Dermis blood vessel endothelial cell (primary cell): ENCODE measurements at places on chromosomes 1 and 21.

DNA sequence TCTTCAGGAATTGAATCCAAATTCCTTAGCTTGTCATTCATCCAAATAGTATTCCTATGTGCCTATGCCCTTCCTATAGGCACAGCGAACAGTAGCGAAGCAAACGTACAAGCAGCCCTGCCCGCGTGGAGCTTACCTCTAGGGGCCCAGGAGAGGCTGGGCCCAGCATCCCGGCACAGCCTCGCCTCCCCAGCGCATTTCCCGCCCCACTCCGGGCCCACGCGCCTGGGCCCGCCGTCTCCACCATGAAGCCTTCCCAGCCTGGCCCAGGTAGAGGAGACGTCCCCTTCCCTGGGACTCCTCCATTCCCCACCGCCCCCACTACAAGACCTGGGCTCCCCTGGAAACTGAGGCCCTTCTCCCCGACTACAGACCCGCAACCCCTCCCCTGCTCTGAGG is 245 bp upstream of the TMEM269 start:
- no peak for DNase-seq

- DNase-seq, result no peak
These were observed 23.0 kb downstream of the S100A10 start for GRCh38 chr1:151970626-151971025.

DNA sequence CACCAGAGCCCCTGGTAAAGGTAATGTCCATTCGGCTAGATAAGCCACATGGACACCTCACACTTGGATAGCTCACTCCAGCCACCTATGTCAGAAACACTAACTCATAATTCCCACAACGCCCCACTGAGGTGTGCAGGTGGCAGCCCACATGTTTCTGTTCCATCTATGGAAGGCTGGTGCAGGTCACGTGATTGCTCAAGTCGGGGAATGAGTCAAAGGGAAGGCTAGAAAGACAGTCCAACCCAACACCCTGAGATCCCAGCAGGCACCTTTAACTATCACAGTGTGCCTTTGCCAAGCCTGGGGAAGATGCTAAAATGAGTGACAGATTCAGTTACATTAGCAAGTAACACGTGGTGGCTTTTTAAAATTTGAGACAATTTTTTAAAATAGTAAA is 45.3 kb upstream of the KCNE1 start:
- no peak for DNase-seq

DNA sequence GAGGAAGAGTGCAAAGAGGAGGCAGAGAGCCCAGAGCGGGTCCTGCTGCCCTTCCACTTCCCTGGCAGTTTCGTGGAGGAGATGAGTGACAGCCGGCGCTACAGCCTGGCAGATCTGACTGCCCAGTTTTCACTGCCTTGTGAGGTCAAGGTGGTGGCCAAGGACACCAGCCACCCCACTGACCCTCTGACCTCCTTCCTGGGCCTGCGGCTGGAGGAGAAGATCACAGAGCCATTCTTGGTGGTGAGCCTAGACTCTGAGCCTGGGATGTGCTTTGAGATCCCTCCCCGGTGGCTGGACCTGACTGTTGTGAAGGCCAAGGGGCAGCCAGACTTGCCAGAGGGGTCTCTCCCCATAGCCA is 10.2 kb downstream of the THEMIS2 start:
- no peak for DNase-seq

DNA sequence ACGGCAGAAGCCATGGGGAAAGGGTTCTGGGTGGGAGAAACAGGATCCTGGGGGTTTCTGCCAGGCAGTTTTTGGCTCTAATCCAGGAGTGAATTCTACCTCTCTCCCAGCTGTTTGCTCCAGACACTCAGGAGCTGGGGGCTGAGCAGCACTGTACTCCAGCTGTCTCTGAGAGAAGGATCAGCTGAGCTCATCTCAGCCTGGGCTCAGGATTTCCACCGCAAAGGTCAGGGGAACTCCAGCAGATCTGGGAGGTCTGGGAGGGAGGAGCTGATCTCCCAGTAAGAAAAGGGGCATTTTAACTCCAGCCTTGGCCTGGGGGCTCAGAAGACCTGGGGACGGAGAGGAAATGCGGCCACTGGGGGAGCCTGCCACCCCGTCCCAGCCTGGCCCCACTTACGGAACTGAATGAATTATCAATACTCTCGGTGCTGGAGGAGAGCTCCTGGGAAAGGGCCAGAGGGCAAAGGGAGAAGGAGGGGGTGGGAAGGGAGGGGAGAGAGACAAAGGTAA is 17.3 kb downstream of the PI4KB start:
- no peak for DNase-seq

- peak; percentile 67 for DNase-seq
These were observed 615 bp downstream of the CLIC4 start for GRCh38 chr1:24745711-24746413.

GRCh38 chr1:211511947-211512346 is 20.0 kb upstream of the RD3 start:
- peak; percentile 68 for DNase-seq

DNA sequence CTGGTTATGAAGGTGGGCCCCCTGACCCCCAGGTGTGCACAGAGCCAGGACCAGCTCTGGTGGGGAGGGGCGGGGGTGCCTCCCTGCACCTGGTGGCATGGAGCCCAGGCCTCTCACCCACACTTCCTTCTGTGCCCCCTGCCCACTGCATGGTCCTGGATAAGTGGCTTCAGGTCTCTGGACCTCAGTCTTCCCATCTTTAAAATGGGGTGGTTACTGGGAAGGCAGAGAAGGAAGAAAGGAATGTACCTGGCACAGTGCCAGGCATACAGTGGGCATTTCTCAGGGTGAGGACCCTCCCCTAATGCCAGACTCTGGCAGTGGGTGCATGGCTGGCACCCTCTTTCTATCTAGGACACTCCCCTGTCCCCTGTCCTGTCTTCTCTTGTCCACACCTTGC is 7.5 kb downstream of the CLCNKA start:
- DNase-seq, result no peak

GRCh38 chr1:177569476-177569875 is 398.7 kb downstream of the BRINP2 start:
- no peak for DNase-seq

GRCh38 chr21:42539931-42540343 is 26.3 kb downstream of the SLC37A1 start:
- no peak for DNase-seq

DNA sequence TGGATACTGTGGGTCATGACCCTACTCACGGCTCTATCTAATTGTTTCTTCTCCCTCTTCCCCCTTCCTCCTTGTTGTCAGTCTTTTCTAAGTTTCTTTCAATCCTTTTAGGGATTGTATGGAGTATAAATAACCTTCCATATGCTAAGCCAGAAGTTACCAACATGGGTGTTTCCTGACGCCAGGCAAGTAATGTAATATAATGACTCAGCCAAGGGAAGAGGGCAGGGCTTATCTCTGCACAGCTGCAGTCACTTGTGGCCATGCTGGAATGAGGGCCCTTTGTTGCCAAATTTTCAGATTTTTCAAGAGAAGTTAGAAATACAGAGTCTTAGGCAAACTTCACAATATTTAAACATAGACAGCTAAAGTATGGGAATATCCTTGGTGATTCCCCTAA is 194.6 kb downstream of the ST6GALNAC3 start:
- peak; percentile 88 for DNase-seq

DNA sequence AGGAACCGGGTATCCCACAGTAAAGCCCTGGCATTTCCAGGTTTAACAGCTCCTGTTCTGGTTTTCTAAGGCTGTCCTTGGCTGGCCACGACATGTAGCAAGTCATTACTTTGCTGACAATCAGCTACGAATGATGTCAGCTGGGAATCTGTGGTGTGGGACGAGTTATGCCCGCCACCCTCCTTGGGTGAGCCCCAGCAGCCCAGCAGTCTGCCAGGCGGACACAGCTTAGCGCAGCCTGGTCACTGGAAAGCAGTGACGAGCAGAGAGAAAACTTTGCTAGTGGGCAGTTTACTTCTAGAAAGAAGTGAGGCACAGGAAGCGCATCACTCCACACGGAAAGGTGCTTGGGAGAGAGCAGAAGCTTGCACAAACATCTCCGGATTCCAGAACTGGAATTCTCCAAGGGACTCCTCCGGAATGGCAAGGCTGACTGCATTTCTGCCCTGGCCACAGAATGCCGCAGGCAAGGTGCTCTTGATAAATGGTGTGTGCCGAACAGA is 15.5 kb upstream of the ZNF436 start:
- peak; percentile 66 for DNase-seq

DNA sequence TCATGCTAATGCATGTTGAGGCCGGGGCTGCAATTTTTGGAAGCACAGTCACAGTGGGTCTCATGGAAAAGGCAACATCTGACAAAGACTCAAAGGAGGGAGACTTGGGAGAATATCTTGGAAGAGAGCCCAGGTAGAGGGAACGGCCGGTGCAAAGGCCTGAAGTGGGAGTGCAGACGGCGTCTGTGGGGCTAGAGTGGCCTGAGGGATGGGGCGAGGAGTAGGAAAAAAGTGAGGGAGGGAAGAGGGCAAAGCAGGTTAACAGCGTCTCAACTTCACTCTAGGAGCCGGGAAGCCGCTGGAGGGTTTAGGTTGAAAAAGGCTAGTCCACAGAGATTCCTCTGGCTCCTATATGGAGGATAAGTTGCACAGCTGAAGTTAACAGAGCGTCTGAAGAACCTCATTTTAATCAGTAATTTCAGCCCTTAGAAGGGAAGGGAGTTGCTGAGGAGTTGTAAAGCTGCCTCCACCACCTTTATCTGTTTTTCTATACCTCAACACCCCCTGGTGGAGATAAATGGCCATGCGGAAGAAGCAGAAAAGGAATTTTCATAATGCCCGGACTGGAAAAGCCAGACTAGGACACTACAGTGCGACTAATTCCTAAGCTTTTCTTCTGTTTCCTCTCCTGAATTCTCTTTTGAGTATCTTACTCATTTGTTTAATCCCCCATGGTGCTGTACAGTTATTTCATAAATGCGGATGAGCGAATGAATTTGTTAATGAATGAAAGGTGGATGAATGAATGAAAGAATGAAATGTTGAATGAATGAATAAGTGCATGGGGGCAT is 78.7 kb upstream of the ZNF281 start:
- peak; percentile 83 for DNase-seq

- DNase-seq, result no peak
These were observed 66.0 kb downstream of the GNG12 start for GRCh38 chr1:67767103-67767782.

- peak; percentile 56 for DNase-seq
These were observed 12.6 kb upstream of the PSMA5 start for GRCh38 chr1:109438798-109439297.

DNA sequence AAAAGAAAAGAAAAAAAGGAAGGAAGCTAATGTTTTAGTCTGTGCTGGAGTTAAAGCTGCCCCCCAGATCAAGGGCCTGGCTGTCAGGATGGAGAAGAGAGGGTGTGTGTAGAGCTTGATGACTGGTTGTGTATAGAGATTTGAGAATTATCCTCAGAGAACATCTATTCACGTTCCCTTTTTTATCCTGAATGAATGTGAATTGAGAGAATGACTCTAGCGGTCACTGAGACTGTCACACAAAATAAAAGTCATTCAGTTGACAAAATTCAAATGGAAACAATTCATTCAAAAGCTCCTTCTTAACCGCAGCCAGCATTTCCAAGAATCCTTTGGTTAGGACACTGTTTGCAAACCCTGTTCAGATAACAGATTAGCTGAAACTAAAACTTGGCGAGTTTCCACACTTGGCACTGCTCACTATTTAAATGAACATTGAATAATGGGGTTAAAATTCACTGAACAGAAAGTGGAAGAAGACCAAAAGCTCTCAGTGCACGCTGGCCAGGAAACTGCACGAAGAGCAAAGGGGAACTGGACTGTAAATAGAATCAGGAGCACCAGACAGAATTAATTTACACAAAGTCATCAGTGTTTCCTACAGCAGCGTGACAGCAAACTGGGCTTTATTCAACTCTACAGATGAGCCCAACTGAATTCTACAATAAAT is 13.6 kb upstream of the FAM89A start:
- DNase-seq, result peak; percentile 65

DNA sequence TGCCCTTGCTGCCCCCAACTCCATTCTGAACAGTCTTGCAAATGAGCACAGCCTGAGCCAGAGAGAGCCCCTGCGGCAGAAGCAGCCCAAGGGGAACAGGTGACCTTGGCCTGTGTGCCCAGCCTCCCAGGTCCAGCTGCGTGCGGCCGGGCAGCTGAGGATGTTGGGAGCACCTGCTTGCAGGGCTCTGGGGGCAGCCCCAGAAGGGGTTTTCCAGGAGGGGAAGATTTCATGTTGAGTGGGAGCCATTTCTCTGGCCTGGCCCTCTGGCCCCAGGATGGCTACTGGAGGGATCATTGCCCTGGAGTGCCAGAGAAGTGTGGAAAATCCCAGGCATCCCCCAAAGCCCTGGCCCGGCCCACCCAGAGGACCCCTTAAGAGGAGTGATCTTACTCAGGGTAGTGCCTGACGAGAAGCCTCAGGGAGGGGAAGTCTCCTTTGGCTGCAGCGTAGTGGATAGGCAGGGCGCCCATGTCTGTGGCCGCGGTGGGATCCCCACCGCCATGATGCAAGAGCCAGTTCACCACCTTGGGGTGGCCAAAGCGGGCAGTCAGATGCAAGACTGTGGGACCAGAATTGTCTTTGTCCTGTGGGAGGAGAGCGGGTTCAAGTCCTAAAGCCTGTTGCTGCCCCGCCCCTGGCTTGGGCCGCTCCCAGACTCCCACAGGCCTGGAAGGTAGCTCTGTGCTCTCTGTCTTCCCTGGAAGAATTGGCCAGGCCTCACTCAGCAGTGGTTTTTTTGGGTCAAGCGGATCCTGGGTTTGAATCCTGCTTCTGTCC is 20.6 kb upstream of the RNU1-4 start:
- DNase-seq, result no peak

- DNase-seq, result no peak
These were observed 149.1 kb downstream of the NOS1AP start for GRCh38 chr1:162218546-162218945.

GRCh38 chr1:209595028-209595427 is 11.5 kb downstream of the CAMK1G start:
- DNase-seq, result no peak

GRCh38 chr21:45207839-45208626 is 79.7 kb downstream of the POFUT2 start:
- DNase-seq, result no peak

GRCh38 chr1:169595764-169596711 is 9.8 kb upstream of the F5 start:
- DNase-seq, result peak; percentile 65

- no peak for DNase-seq
These were observed 427.8 kb upstream of the ZP4 start for GRCh38 chr1:238318294-238319110.

GRCh38 chr21:41932191-41932575 is 21.6 kb downstream of the C2CD2 start:
- peak; percentile 89 for DNase-seq

GRCh38 chr1:212217633-212218032 is 67.6 kb upstream of the PPP2R5A start:
- no peak for DNase-seq

DNA sequence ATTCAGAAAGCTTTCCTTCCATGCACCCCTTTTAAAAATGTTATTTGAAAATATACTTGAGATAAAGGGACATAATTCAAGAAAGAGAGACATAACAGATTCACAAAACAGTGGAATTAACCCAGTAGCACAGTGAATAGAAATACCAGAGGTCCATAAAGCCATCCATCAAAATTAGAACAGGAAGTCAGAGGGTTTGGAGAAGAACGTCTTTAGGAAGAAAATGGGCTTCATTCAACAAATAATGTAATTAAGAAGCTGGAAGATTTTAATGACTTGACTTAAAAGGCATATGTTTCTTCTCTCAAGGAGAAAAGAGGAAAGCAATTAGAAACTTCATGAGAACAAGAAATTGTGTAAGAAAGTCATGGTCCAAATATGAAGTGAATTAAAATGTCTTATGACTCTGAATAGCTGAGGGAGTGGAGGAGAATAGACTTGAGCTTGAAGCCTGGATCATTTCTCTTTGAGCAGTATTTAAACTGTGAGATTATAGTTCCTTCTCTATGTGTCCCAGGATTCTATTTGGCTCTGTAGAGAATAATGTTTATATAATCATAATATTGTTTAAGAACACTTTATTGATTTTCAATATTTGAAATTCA is 7.9 kb upstream of the HCRTR1 start:
- DNase-seq, result no peak

- peak; percentile 43 for DNase-seq
These were observed 111.7 kb downstream of the NMNAT2 start for GRCh38 chr1:183306317-183307042.
